ENCODE measurements at places on chromosomes 3 and 15.

- peak; percentile 59 for DNase-seq
Observed at GRCh38 chr3:32780735-32781210, 37.0 kb upstream of the TRIM71 start.

- no peak for DNase-seq
Observed at GRCh38 chr3:108820586-108820985, 2.0 kb upstream of the TRAT1 start.

GRCh38 chr15:27059610-27060202, 88.7 kb downstream of the GABRG3 start:
- peak; percentile 24 for DNase-seq

DNA sequence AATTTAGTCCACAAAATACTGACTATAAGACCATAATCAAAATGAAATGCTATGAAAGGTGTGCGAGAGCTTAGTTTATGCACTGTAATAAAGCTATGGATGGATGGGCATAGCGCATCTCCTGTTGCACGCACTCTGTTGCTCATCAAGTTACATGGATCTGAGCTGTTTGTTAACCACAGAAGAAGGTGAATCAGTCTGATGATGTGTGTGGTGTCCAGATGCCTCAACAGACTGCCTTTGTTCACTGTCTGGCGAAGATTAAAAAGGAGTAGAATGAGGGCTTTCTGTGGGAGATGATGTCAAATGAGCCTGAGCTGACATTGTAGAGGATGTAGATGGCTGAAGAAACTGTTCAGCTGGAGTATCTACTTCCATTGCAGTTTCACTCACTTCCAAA, 36.1 kb downstream of the NSMCE3 start:
- peak; percentile 41 for DNase-seq

DNA sequence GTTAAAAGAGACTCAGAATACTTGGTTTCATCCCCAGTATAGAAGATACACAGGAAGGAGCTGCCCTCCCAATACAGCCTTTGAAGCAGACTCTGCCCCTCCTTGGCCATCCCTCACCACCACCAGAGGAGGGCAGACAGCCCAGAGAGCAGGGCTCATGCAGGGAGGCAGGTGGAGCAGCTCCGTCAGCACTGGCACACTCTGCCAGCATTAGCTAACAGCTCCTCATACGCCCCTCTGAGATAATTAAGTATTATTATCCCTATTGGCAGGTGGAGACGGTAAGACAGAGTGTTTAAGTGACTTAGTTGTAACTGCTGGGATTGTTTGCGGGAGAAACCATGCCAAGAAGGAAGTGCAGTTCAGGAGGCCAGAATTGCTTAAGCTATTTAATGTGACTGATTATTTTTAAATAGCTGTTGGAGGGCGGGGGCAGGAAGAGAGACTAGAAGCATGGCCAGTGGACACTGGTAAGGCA, 434.0 kb downstream of the EPHB1 start:
- DNase-seq: no peak

DNA sequence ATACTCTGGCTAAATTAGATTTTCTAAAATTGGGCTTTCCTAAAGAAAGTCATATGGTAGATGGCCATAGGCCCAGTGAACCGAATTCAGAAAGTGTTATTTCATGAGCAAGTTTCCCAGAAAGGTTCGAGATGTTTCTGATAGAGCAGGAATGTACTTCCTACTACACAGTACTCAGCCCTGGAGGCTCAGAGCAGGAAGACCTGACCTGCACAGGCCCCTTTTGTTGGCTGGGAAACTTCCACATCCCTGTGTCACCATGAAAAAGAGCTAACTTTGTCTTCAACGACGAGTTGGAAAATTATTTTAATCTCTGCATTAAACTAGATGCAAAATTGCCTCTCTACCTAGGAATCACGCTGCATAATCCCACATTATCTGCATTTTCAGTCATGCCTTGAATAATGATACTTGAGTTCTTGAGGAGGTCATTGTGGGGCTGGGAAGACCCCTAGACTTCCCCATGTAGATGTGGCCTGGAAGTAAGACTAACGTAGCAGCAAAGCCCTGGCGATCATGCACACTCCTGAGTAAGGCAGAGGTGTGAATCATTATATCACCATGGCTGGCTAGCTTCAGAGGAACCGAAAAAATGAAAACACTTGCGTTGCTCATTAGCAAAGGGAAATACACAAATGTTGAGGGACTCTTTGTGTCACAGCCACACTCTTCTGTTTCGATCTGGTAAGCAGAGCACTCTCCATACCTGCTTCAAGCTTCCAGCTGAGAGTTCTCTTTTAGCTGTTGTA, 47.1 kb downstream of the CMTM7 start:
- DNase-seq: no peak

All from Daoy (cell line).